Activated CD4-positive, alpha-beta T cell treated with anti-CD3 and anti-CD28 coated beads, Interleukin-10, Interleukin-2, amounts not matched to agents 100 ng/mL and 50 ng/mL, durations not matched to agents 16 hours and 8 hours (primary cell): ENCODE measurements at places on chromosomes 1 and 21.

- DNase-seq: no peak
Observed at GRCh38 chr1:33280091-33280661, 23.9 kb downstream of the ZNF362 start.

- no peak for DNase-seq
Observed at GRCh38 chr1:46131093-46131492, 1.3 kb downstream of the PIK3R3 start.

- DNase-seq: no peak
Observed at GRCh38 chr1:22591576-22591975, 28.3 kb downstream of the EPHA8 start.

DNA sequence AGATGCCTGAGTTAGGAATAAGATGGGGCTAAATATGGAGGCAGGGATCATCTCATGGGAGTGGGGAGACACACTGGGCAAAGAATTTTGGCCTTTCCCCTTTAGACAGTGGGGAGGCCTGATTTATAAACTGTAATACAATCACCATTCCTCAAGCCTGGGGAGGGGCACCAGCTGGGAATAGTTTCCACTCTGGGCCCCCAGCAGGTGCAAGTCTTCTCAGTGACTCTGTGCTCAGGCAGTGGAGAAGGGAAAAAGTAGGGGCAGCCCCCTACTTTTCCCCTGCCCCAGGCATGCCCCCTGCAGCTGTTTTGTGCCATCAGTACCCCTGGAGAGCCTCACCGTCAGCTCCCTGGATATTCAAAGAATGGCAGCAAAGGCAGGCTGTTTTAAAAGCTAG is 19.1 kb downstream of the COA7 start:
- no peak for DNase-seq

- peak; percentile 77 for DNase-seq
Observed at GRCh38 chr1:2556277-2556677, at the start of gene TNFRSF14. Gene TNFRSF14, plus strand, starts transcription at chr1:2556371. Its CDS starts 294 bp downstream, at chr1:2556665.

DNA sequence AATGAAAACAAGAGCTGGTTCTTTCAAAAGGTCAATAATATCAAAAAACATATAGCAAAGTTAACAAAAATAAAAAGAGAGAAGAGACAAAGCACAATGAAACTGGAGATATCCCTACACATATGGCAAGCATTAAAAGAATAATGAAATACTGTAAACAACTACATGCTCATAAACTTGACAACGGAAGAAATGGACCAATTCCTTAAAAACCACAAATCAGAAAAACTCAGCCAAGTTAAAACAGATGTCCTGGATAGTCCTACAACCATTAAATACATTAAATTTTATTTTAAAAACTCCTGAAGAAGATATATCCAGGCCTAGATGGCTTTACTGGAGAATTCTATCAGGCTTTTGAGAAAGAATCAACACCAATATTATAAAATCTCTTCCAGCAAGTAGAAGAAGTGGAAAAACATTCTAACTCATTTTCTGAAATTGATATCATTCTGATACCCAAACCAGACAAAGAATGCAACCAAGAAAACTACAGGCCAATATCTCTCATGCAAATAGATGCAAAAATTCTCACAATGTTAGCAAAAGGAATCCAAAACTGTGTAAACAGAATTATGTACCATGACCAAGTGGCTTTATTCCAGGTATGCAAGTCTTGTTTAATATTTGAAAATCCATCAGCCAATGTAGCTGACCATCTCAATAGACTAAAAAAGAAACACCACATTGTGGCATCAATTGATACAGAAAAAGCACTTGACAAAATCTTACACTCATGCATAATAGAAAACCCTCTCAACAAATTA is 56.1 kb upstream of the LRRC7 start:
- no peak for DNase-seq

DNA sequence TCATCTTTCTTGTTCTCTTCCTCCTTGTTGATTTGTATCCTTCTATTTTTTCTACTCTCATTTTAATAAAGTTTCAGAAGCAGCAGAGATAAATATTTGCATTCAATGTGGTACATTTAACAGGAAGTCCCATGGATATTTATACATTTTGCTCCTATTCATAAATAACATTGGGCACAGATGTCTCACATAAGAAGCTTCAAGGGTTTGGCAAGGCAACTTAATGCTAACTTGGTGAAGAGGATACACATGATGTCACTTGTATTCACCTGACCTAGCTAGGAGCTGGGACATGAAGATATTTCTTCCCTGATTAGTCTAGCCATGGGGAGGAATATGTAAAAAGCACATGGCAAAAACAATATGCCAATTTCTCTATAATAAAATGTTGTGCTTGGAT is 65.1 kb upstream of the DUSP10 start:
- no peak for DNase-seq

GRCh38 chr1:223539750-223540149 is 125.8 kb downstream of the CAPN8 start:
- no peak for DNase-seq

- no peak for DNase-seq
Observed at GRCh38 chr1:206495493-206496046, 11.8 kb upstream of the RASSF5 start.

DNA sequence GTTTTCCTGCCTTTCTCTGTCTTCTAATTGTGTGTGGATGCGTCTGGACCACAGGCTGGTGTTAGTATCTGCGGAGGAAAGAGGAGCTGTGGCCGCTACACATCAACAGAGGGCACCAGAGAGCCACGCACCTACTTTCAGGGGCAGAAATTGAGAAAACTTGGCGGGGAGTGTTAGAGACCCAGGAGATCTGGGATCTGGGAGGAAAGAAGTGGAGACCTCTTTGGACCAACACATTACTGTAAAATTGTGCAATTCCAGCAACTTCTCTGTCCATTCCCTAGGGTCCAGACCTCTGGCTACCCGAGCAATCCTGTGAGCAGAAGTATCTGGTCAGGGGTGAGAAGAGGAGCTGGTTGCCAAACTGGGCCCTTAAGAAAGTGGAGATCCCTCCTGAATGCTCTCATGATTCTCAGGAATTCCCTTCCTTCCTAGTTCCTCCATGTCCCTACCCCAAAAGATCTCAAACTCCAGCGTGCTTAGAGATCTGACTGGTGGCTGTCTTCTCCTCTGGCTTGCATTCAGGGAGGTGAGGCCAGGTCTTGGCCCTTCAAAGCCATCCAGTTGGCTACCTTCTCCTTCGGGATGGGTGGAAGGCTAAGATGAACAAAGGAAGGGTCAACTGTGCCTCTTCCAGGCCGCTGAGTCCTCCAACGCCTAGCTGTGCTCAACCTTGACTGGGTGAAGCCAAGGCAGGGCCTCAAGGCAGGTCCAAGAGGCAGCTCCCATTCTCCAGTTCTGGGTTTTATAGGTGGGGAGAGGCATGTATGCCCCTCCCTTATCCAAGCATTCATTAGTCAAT is 1.2 kb upstream of the KIRREL1 start:
- peak; percentile 39 for DNase-seq

GRCh38 chr1:220698607-220699016 is 8.4 kb downstream of the C1orf115 start:
- DNase-seq: no peak

DNA sequence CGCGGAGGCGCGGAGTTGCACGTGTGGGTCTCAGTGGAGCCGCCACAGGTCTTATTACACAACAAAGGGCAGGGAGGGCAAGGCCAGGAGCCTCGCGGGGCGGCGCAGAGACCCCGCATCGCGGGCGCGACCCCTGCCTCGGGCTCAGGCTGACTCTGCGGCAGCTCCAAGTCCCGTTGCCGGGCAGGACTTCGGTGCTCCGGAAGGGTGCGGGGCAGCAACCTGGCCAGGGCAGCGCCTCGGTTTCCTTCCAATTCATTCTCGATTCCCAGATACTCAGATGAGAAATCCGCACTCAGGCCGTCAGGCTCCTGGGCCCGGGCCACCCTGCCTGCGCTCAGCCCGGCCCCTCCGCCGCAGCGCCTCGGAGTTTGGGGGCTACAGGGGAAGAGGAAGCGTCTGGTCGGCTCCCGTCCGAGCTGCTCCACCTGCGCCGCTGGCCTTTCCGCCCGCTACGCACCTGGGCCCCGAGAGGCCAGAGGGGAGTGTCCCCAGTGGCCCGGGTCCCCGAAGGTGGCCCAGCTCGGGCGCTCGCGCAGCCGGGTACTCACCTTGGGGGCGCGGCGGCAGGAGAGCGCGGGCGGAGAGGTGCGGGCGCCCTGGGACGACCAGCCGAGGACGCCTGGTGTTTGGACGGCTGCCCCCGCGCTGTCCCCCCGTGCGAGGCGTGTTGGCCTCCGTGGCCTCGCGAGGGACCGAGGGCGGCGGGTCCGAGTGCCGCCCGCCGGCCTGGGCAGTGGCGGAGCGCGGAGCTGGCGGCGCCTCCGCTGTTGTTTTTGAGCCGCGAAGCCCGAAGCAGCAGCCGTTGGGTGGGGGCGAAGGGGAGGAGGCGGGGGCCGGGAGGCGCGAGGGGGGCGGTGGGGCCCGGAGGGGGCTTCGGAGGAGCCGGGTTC is 1.1 kb upstream of the PRDM16 start:
- DNase-seq: no peak

- DNase-seq: peak; percentile 81
Observed at GRCh38 chr21:45128613-45129188, 54.3 kb downstream of the ADARB1 start.

GRCh38 chr1:33682371-33682770 is 181.5 kb upstream of the HMGB4 start:
- DNase-seq: no peak

GRCh38 chr21:15221799-15222386 is 157.1 kb upstream of the NRIP1 start:
- DNase-seq: peak; percentile 1

- no peak for DNase-seq
Observed at GRCh38 chr21:23217597-23217996, 2219.4 kb downstream of the NCAM2 start.

- DNase-seq: no peak
Observed at GRCh38 chr1:110059133-110059863, 11.2 kb downstream of the ALX3 start.

DNA sequence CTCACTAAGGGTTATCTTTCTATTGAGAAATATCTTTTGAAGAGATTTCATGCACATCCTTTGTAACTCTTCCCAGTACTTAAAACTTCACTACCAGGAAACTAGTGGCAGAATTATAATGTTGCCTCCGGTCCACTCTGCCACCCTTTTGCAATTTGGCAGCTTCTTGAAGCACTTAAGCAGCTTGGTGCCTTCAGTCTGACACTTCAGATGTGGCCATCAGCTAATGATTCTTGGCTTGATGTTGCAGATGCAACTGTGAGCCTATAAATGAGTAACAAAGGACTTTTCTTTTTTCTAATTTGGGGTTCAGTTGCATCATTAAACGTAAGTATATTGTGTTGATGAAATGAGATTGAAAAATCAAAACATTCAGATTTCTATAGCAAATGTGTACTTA is 187.5 kb upstream of the C21orf91 start:
- no peak for DNase-seq

DNA sequence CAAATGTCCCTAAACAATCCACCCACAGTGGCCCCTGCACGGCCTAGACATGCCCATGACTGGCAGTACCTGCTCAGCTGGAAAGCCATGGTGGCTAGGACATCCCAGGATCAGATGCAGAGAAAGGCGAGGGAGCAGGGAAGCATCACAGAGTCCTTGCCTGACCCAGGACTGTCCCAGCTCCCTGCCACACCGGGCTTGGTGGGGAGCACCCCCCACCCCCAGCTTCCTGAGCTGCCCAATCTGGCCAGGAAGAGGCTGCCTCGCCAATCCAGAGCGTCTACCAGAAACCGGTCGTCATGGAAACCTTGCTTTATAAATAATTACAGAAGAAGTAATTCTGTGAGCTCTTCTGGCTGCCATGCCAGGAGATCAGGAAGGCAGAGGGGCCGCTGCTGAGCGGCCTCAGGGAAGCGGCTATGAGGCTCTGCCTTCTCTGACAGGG is 34.8 kb downstream of the ACOT7 start:
- DNase-seq: peak; percentile 70

DNA sequence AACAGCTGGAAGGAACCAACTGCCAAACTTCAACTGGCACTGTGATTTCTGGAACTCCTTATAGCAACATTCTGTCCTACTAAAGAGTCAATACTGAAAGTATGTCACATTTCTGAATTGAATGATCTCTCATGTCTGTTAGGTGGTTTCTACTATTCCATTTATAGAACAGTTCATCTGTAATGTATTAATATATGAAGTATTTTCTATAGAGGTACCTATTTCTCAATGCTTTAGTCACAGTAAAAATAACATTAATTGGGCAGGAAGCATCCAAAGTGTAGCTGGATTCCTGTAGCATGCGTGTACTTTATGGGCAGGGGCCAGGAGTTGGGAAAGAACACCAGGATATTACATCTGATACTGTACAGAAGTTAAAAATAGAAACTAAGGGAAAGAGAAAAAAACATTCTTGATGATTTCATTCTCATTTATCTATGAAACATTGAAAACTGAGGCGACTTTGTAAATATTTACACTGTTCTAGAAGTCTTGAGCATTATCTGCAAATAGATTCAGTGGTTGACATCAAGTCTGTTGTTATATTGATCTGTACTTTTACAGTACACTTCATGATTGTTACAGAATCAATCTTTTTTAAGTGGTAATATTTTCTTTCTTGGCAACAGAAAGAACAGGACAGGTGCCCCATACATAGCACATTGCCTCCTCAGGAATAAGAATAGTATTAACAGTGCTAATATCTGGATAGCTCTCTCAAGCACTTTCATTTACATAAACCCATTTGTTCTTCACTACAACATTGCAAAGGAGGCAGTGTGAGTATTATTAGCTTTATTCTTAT is 6.2 kb upstream of the ZNF281 start:
- peak; percentile 31 for DNase-seq

GRCh38 chr1:238954865-238955264 is 431.5 kb upstream of the CHRM3 start:
- DNase-seq: no peak

DNA sequence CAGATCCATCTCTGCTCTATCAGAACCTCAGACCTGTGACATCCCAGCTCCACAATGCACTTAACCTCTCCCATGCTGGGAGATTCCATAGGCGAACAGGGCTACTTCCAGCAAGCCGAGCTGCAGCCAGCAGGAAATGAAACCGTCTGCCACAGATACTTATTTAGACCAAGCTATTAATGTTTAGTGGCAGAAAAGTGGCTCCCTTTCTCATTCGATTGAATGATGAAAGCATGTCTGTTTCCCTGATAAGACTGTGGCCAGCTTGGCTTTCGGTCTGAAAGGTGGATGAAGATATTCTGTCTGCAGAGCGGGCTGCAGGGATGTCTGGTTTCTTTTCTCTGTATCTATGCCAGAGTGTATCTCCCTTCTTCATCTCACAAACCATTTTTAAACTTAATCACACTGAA is 146.4 kb downstream of the GREM2 start:
- DNase-seq: no peak

- DNase-seq: no peak
Observed at GRCh38 chr1:54696262-54696661, 19.4 kb upstream of the TTC4 start.

DNA sequence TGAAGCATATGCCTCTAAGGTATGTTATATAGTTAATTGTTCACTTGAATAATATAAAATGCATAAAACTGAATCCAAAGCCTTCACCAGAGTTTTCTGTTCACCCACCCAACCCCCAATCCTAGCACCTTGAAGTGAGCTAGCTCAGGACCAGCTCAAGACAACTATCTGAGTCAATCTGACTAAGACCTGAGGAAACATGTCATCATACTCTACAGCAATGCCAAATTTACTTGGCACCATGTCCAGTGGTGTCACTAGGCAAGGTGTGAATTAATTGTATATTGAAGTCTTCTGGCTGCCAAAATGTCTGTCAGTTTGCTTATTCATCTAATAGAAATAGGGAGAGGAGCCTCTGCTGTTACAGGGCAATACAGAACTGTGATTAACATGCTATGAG is 3.8 kb downstream of the DNASE2B start:
- DNase-seq: no peak

GRCh38 chr1:33165209-33165608 is 16.6 kb downstream of the TRIM62 start:
- DNase-seq: no peak

- no peak for DNase-seq
Observed at GRCh38 chr1:38546636-38547035, 312.9 kb downstream of the RRAGC start.
